Omental fat pad (tissue), 4 donors: ENCODE measurements at places on chromosomes 16 and 17. TPM values are rescaled to one million over a fixed set of nuclear protein-coding genes. Genes with fewer than 3 reads are reported as not detected.

DNA sequence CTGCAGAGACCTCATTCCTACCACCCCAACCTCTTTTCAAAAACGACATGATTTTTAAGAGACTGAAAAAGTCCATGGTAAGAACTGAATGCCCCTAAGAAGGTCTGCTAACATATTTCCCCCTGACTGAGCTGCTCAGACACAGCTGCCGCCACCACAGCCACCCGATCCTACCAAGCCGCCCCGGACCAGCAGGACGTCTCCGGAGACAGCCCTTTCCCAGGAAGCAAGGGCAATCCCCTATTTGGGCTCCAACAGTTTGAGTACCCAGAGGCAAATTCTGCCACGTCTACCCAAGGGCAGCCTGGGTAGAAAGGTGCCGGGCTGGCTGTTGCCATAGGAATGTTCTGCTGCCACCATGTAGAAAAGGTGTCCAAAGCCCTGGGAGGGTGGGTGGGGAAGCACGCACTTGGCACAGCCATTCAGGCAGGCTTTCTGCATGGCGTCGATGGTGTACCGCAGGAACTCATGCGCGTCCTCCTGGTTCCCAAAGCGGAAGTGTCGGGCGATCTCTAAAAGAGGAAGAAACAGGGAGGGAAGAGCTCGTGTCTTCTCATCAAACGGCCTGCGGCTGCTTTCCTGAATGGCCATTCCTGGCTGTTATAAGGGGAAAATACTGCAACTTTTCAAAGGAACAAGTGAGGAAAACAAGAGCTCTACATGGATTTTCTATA, 13.6 kb downstream of the USP36 start:
- no peak for DNase-seq

DNA sequence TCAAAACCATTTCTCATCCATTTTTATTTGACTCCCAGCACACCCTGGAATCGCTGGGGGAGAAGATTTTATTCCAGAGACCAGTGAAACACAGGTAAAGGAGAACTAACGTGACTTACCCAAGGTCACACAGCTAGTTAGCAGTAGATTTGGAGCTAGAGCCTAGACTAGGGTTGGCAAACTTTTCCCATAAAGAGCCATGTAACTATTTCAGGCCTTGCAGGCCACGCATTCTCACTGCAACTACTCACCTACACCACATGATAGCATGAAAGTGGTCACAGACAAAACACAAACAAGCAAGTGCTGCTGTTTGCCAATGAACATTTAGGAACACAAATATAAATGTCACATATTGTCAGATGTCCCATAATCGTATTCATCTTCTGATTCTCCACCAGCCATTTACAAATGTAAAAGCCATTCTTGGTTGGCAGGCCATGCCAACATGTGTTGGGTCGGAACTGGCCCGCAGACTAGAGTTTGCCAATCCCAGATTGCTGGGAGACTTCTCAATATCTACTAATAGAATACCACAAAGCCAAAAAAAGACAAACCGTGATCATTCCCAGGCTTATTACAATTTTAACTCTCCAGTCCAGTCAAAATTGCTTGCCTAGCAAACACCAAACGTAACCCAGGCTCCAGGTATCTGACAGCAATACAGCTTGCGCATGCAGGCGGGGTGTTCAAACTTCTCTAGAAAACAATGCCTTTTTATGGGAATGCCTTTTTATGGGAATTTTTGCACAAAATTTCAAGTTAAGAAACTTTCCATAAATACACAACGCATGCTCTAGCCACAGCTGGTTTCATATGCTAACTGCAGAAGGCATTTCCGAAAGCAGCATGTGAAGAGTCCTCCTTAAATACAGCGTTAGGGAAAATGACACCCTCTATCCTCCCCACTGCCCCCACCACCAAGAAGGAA, 20.9 kb downstream of the ZFHX3 start:
- DNase-seq: no peak

DNA sequence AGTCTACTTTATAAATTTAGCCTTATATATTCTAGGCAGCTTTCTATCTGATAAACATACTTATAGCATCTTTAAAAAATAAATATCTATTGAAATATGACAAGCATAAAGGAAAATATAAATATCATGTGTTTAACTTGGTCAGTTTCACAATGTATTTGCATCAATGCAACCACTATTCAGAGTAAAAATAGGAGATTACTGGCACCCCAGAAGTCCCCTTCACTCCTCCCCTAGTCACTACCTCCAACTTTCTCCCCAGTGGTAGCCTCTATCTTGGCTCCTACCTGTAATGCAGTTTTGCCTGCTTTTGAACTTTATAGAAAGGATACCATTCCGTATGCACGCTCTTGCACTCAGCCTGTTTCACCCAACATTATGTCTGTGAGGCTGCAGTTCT, 3.2 kb upstream of the NOD2 start:
- DNase-seq: no peak

The PRSS33 gene
- total RNA-seq: not detected

The KRTAP2-2 gene
- not detected for total RNA-seq

The ZFPM1 gene
- 0.50 TPM for total RNA-seq

- DNase-seq: no peak
Observed at GRCh38 chr17:36817483-36818048, 119.7 kb upstream of the LHX1 start.
